ENCODE measurements at places on chromosomes 4 and X.

GRCh38 chr4:61180405-61180804 is 19.7 kb upstream of the ADGRL3 start:
- no peak for DNase-seq

DNA sequence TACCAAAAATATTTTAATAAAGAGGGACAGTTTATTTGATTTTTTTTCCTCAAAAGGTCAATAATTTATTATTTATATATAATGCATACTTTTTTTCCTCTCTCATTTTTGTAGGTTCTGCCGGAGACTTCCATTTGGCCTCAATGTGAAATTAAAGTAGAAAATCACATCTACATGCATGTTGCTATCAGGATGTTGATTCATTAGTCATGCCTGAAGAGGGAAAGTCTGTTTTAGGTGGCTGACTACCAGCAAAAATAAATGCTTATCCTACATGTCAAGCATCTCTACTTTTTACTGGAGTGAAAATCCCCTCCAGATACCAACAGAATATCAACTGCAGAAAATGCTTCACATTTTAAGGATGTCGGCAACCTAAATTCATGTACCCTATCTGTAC is 41.5 kb downstream of the KIAA0232 start:
- DNase-seq, result no peak

- no peak for DNase-seq
Observed at GRCh38 chrX:129932821-129933321, 26.9 kb downstream of the UTP14A start.

DNA sequence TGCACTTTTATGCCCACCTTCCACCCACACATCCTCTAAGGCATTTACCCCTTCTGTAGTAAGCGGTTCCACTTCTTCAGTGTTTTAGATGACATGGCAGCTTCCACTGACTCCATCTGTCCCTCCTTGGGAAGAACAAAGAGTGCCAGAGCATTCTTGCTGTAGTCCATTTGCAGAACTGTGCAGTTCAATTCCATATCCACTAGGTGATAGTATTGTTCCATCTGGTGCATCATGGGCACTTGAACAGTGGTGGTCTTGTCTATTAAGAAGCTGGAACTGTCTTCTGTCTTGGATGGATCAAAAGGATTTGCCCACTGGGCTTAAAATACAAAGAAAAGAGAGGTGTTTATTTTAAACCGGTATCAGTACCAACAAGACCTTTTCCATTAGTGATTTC is 3.5 kb downstream of the SERPINA7 start:
- DNase-seq, result no peak

DNA sequence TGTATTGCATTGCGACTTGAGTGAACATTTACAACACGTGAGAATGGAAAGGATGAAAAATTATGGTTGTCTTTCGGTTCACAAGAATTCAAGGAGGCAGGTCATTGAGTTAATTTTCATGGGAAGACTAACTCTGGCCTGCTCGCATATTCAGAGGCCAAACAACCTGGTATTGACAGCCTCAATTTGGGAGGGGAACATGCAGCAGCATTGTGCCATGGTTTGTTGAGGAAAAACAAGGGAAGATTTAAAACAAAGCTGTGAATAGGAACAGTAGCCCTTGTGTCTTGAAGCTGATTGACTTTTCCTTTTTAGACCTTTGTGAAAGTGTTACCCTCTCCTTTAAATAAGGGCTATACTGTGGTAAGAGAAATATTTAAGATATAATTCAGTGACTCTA is 31.9 kb downstream of the FAT4 start:
- DNase-seq, result no peak

DNA sequence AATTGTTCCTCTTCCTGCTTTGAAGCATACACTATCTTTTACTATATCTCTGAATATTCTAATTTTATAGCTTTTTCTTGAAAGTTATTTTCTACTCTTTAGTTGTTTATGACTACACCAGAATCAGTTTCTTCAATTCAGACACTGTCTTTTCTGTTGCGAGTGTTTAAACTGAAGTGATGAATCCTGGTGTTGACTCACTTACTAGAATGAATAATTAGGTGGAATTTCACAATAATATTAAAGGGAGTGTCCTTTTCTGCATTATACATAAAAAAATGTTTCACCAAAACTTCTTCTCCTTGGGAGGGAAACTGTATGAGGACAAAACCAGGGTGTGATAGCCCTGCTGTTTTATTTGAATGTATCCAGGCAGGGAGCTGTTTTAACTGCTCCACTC is 1383.1 kb downstream of the C4orf33 start:
- no peak for DNase-seq

- no peak for DNase-seq
Observed at GRCh38 chrX:72461766-72462165, 110.9 kb downstream of the HDAC8 start.

GRCh38 chr4:8279321-8280157 is 10.0 kb downstream of the HTRA3 start:
- DNase-seq, result no peak

DNA sequence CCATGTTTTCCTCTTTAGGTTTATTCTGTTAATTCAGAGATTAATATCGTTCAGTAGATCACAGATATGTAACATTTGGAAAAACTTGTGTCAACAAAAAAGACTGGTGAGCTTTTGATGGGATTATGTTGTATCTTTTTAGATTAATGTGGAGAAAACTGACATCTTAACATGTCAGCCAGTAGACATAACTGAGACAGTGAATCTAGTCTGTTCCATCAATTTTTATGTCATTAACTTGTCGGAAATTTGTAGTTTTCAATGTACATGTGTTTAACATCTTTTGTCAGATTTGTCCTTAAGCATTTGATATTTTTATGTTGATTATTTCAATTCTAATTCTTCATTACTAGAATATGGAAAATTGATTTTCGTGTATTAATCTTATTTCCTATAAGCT is 42.0 kb downstream of the APELA start:
- DNase-seq, result no peak

GRCh38 chr4:91279899-91280298 is 1023.9 kb upstream of the GRID2 start:
- DNase-seq, result no peak

DNA sequence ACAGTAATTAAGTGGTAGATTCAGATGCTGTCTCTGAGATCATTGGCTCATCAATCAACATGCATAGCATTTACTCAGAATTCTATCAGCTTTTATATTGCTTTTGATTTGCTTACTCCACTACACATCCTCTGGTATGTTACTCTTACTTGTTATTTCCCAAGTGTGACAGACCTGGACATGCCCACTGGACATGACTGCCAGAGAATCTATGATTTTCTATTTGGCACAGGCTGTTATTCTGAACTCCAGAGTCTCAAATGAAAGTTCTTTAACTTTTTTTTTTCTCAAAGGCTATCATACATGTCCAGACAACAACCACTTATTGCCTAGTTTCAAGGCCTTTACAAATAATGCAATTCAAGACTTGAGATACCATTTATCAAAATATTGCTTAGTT is 116.1 kb upstream of the ARHGAP24 start:
- DNase-seq, result no peak

DNA sequence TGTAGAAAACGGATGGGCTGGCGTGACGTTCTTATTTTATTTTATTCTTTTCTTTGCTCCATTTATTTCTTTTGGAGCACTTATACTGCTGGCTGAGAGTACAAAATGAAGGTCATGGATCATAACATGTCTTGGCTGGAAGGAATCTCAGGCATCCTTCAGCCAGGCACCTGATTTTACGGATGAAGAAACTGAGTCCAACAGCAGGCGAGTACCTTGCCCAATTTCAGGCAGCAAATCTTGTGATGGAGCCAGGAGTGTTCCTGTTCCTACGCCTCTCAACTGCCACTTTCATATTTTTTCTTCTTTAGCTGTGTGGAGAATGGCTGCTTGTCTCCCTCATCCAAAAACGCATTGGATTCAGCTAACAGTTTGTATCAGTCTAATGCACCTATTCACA is 332.1 kb upstream of the IGFBP7 start:
- DNase-seq, result no peak

DNA sequence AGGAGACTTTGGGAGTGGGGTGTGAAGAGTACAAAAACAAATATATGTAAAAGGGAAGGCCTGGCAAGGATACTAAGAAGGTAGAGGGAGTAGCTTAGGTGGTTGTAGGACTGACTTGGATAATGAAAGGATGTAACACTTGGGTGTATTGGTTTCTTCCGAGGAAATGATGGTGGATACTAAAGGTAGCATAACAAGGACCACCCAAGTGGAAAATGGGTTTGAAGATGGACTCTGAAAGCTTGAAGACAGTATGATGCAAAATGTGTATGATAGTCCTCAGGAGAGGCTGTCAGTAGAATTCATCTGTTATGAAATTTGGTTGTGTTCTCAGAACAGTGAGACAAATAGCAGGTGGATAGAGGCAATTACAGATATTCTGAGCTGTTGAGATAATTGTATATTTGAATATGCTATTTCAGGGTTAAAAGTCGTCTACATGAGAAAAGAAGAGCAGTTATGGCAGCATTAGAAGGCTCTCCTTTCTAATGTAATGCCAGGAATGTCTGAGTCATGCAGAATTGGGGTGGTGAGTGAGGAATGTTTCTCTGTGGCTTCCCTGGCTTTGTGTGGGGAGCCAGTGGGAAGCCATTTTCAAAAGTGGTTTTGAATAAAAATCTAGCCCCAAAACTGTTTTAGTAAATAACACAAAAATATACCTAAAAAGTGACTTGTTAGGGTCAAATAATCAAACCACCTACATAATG is 75.6 kb downstream of the FHIP1A start:
- no peak for DNase-seq

GRCh38 chr4:138898282-138898681 is 117.3 kb upstream of the NOCT start:
- DNase-seq, result peak; percentile 7

GRCh38 chrX:68714856-68715255 is 67.4 kb downstream of the STARD8 start:
- DNase-seq, result no peak

- DNase-seq, result no peak
Observed at GRCh38 chr4:128827296-128827695, 17.8 kb downstream of the JADE1 start.

DNA sequence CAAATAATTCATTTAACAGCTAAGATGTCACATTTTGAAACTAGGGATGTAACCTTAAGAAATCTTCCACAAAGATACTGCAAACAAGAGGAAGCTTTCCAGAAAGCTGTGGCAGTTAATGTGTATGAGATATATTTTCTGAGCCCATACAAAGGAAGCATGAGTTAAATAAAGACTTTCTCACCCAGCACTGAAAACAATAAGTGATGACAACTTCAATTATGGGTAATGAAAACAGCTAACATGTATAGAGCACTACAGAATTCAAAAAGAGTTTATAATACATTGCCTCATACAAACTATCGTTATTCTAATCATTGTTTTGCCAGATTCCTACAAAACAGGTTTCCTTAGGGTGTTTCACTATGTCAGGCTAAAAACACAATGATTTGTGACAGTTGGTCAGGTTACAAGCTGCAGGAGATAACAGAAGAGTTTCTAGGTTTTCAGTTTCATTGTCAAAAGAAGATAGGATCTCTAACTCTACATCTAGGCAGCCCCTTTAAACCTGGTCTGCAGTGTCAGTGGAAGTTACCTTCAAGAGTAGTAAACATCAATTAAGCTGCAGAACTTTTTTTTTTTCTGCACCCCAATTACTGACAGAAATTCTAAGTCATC is 618.1 kb upstream of the ADGRL3 start:
- no peak for DNase-seq

GRCh38 chr4:142265536-142265935 is 580.6 kb downstream of the INPP4B start:
- DNase-seq, result no peak

GRCh38 chr4:5967783-5968182 is 50.4 kb downstream of the C4orf50 start:
- no peak for DNase-seq

DNA sequence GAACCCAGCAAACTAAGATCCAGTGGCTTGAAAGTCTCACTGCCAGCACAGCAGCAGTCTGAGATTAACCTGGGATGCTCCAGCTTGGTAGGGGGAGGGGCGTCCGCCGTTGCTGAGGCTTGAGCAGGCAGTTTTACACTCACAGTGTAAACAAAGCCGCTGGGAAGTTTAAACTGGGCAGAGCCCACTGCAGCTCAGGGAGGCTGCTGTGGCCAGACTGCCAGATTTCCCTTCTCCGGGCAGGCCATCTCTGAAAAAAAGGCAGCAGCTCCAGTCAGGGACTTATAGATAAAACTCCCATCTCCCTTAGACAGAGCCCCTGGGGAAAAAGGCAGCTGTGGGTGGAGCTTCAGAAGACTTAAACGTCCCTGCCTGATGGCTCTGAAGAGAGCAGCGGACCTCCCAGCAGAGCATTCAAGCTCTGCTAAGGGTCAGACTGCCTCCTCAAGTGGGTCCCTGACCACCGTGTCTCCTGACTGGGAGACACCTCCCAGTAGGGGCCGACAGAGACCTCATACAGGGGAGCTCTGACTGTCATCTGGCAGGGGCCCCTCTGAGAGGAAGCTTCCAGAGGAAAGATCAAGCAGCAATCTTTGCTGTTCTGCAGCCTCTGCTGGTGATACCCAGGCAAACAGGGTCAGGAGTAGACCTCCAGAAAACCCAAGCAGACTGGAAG is 45.1 kb upstream of the CDX4 start:
- DNase-seq, result no peak

GRCh38 chrX:129798888-129799287 is 19.1 kb downstream of the SASH3 start:
- DNase-seq, result no peak

Data from nucleus accumbens (tissue), 56 donors.